Activated naive CD4-positive, alpha-beta T cell (primary cell): ENCODE measurements at places on chromosomes 12 and 14.

GRCh38 chr14:102029956-102030355 is 56.9 kb downstream of the HSP90AA1 start:
- no peak for DNase-seq

GRCh38 chr12:67727702-67728666 is 79.4 kb downstream of the DYRK2 start:
- no peak for DNase-seq

DNA sequence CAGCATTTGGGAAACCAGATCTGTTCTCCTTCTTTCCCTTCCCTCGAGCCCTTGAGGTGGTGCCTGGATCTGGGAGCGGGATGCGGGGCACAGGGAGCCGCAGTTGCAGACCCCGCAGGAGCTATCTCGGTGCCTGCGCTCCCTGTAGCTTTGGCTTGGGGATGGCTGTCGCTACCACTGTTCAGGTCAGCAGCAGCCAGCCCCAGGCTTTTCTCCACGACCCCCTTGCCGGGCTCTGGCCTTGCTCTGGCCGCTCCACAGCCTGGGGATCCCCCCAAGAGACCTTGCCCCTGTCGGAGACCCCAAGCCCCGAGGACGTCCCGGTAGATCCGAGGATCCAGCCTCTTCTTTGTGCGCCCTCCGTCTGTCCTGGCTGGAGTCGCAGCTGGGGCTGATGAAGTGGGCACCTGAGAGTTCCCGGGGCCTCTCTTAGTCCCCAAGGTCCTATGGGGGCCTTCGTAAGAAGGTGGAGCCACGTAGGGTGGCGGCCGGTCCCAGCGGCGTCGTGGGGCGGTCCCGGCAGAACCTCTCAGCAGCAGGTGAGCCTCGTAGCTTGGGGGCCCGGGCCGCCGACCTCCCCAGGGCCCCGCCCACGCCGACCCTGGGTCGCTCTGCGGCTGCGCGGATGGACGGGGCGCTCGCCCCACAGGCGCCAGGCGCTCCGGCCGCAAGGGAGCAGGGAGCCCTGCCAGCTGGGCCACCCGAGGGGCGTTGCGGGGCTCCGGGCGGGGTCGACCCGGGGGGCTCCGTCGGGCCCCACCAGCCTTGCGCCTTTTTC is 1.3 kb downstream of the DDN start:
- no peak for DNase-seq

GRCh38 chr12:53676656-53677015 is 753 bp upstream of the ATP5MC2 start:
- DNase-seq: peak; percentile 14

- no peak for DNase-seq
Observed at GRCh38 chr12:116920939-116921338, 10.2 kb downstream of the FBXW8 start.

GRCh38 chr12:53219292-53219955 is 12.4 kb upstream of the ITGB7 start:
- DNase-seq: peak; percentile 29

GRCh38 chr12:107377596-107378385 is 284.4 kb upstream of the CRY1 start:
- no peak for DNase-seq

GRCh38 chr14:106733771-106734170 is 1207.4 kb downstream of the TMEM121 start:
- no peak for DNase-seq

- DNase-seq: no peak
Observed at GRCh38 chr14:104794099-104794498, 1.4 kb downstream of the AKT1 start.

DNA sequence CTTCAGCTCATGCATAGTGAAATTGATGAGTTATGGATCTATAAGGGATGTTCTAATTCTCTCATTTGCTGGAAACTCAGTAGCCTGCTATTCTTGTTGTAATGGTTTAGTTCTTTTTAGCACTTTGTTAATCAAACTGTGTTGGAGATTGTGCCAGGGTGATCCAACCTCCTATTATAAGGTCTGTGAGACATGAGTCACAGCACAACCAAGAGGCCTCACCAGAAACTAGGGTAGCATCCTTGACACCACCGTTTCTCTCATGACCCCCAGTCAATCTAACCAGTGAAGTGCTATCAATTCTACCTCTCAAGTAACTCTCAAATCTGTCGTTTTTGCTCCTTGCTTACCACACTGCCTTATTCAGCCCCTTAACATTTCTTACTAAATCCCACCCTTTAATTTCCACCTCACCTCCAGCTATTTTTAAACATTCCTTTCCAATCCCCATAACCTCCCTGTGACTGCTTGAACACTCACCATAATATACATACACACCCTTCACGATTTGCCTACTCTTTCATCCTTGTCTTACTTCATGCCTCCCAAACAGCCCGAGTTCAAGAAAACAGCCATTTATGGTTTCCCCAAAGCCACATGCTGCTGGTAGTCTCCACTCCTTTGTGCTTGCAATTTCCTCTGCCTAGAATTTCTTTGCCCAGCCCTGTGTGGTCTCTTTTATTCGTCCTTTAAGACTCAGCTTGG is 53.9 kb upstream of the NUDT4 start:
- no peak for DNase-seq

GRCh38 chr14:50237427-50237826 is 6.0 kb upstream of the SOS2 start:
- no peak for DNase-seq

DNA sequence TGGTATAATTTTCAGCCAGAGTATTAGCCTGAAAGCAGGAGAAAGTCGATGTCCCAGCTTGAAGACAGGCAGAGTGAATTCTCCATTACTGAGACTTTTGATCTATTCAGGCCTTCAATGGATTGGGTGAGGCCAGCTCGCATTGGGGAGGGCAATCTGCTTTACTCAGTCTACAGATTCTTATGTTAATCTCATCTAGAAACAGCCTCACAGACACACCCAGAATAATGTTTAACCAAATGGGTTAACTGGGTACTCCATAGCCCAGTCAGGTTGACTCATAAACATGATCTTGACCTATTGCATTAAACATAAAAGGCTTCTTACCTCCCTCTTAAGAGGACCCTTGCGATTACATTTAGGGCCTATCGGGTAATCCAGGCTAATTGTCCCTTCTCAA is 118.0 kb downstream of the KTN1 start:
- no peak for DNase-seq

GRCh38 chr14:90568405-90568804 is 171.6 kb downstream of the CALM1 start:
- DNase-seq: no peak

DNA sequence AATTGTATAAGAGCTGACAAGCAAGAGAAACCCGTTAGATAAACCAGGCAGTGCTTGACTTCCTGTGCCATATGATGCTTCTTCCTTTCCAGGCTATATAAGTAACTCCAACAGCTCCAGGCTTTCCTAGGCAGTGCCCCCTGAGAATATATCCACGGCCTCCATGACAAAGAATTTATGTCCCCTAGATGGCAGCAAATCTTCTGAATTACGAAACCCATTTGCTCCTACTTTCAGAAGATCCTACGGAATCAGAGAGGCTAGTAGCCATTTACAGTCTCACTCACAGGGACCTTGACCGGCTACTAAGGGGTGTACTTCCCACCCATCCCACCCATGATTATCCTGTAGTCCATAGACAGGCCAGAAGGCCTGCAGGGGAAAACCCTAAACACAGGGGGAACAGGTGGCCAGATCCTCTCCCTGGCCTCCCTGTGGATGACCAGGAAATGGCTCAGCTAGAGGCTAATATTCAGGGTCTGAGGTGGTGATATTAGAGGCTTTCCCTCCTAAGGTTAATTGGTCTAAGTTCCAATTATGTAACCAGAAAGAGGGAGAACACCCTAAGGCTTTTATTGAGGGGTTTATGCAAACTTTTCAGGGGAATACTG is 77.2 kb upstream of the DCD start:
- DNase-seq: no peak

DNA sequence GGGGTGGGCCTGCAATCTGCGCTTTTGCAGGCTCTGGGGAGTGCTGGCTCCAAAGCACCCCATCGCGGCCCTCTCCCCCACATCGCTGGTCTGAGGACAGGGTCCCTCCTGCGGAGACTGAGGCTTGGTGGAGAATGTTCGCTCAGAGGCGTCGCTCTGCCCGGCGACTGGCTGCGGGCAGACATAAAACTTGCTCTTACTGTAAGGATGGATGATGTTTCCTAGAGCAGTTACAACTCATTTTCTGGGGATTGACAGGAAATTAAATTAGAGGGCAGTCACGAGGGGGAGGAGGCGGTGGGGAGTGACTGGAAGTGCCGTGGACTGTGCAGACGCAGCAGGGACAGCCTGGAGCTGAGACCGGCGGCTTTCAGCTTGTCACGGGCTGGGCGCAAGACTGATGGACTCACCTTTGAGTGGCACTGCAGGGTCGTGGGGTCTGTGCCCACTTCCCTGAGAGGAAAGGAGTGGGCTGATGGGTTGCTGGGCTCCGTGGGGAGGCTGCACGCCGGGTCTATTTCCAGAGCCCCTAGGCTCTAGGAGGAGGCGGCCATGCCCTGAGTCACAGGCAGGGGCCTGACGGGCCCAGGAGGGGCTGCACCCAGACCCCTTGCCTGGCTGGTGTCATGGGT is 32.8 kb downstream of the NOC4L start:
- no peak for DNase-seq

- no peak for DNase-seq
Observed at GRCh38 chr12:144650-145284, 69.2 kb downstream of the SLC6A12 start.

DNA sequence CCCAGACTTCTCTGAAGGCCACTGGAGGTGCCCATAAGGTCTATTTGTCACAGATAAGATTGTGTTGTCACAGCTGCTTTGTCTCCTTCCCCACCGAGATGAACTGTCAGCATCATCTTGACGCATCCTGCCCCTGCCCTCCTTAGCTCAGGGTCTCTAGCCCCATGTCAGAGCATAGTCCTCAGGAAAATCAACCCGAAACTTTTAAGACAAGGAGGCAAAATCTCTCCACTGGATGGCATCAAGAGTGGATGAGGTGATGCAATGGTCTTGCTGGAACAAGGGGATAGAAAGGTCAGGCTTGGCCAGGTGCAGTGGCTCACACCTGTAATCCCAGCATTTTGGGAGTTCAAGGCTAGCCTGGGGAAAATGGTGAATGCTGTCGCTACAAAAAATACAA is 8.2 kb downstream of the KRT79 start:
- DNase-seq: no peak
